ENCODE measurements at places on chromosomes 1 and 21.

- no peak for DNase-seq
Measured at GRCh38 chr1:184225283-184226099, 161.3 kb upstream of the C1orf21 start.

DNA sequence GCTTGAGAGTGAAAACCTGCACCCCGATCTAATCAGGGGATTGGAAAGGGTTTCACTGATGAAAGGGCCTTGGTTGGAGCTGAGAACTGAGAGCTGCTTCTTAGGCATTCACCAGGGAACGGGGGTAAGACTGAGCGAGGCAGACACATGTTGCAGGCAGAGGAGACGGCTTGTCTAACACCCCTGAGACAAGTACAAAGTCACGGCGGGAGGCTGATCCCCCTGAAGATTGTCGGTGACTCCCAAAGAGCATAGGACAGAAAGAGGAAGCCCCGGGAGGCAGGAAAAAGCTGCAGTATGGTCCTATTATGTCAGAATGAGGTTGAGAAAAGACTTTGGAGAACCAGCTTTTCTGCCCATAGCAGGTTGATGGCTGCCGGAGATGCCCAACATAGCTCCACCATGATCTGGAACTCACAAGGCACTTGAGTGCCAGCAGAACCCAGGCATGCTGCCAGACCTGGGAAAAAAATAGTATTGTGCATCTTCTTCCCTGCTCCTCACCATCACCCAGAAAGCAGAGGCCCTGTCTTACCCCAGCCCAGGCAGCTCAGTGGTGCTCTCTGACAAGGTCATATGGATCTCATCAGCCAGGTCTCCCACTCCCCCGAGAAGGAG is 463.9 kb upstream of the PROX1 start:
- DNase-seq: no peak

- DNase-seq: no peak
Measured at GRCh38 chr1:244030481-244031040, 20.5 kb upstream of the ZBTB18 start.

GRCh38 chr1:92929461-92929860 is 31.8 kb downstream of the DIPK1A start:
- no peak for DNase-seq

DNA sequence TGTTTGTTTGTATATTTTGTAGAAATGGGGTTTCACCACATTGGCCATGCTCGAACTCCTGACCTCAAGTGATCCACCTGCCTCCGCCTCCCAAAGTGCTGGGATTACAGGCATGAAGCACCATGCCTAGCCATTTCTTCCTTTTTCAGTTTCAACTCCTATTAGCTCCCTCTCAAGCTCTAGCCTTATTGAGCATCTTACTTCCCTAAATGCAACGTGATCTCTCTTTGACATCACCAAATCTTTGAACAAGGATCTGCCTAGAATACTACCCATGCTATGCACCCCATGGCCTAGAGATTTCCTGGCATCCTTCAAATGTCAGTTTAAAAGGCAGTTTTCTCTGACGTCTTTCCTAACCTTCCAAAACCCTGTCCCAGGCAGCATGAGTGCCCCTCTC is 91.1 kb upstream of the NR5A2 start:
- DNase-seq: no peak

GRCh38 chr1:176863613-176864012 is 300.9 kb downstream of the ASTN1 start:
- no peak for DNase-seq

DNA sequence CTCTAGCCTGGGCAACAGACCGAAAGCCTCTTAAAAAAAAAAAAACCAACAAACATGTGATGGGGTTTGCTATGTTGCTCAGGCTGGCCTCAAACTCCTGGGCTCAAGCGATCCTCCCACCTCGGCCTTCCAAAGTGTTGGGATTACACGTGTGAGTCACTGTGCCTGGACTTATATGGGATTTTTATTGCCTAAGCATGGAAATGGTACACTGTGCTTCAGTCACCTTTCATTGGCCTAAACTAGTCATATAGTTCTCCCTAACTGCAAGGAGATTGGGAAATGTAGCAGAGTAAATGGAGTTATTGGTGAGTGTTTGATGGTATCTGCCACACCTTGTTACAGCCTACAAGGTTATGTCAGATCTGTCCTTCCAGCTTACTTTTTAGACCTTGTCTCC is 17.2 kb upstream of the MEF2D start:
- DNase-seq: no peak

- no peak for DNase-seq
Measured at GRCh38 chr1:162136760-162137159, 67.3 kb downstream of the NOS1AP start.

DNA sequence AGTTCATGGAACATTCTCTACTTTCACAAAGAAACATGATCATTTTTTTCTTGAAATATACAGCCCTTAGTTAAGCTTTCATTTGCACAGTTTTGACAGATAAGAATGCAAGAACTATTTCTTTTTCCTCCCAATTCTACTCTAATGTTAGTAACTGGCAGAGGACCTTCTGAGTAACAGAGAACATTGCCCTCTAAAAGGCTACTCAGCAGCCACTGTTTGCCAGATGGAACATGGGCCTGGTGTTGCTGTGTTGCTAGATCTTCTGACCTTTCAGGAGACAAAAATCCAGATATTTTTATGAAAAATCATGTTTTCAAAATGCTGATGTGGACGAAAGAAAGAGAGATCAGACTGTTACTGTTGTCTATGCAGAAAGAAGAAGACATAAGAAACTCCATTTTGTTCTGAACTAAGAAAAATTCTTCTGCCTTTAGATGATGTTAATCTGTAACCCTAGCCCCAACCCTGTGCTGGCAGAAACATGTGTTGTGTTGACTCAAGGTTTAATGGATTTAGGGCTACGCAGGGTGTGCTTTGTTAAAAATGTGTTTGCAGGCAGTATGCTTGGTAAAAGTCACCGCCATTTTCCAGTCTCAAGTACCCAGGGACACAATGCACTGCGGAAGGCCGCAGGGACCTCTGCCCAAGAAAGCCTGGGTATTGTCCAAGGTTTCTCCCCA is 2.9 kb upstream of the PRDX6 start:
- no peak for DNase-seq

GRCh38 chr1:42732126-42732680 is 7.8 kb downstream of the CLDN19 start:
- DNase-seq: no peak

DNA sequence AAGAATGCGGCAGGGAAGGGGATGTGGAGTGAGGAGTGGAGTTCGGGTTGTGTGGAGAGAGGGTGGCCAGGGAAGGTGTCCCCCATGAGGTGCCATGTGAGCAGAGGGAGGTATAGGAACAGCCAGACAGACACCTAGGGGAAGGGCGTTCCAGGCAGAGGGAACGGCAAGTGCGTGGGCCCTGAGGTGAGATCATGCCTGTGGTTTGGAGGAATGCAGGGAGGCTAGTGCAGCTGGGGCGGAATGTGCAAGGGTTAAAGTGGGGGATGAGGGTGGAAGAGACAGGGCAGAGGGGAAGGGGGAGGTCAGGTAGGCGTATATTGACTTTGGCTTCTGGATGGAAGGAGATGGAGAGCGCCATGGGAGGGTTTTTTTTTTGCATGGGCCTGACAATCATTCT is 31.6 kb upstream of the PADI6 start:
- DNase-seq: no peak

- no peak for DNase-seq
Measured at GRCh38 chr1:45018599-45019230, 6.7 kb downstream of the UROD start.

DNA sequence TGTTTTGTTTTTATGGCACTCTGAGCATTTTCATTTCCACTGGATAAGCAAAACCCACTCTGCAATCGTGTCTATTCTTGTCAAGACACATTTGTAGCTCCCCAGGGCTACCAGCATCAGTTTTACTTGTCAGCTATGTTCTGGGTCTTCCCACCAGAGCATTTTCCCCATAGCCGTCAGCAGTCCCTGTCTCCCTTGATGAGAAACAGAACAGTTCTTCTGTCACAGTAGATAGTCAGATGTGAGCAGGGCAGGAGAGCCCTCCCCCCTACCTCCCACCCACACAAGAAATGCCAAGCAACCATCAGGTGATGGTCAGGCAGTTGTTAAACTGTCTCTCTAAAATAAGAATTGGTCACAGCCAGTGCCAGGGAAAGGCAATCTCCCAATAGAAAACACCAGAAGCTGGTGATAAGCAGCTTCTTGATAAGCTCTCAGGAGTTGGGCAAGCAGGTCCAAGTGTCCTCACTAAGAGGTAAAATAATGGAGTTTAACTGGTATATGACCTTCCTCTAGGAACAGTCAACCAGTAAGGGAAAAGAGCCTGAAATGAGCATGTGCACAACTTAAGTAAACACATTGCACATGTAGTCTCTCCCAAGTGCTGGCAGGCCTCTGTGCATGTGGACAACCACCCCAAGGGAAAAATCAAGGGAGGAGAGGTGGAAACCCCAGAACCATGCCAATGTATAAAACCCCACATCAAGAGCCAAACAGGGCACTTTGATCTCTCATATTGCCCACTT is 208.2 kb downstream of the S1PR1 start:
- DNase-seq: no peak

DNA sequence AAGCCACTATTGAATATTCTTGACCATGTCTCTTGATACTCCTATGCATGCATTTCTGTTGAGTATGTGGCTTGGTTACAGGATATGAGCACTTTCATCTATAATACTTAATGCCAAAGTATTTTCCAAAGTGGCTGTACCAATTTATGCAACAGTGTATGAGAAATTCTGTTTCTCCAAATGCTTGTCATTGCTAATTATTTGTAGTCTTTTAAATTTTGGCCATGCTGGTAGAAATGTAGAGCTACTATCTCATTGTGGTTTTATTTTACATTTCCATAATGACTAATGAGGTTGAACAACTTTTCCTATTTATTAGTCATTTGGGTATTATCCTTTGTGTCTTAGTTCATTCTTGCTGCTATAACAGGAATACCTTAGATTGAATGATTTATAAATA is 71.4 kb upstream of the TSPAN2 start:
- DNase-seq: no peak

- DNase-seq: no peak
Measured at GRCh38 chr1:30452170-30452569, 271.2 kb downstream of the MATN1 start.

DNA sequence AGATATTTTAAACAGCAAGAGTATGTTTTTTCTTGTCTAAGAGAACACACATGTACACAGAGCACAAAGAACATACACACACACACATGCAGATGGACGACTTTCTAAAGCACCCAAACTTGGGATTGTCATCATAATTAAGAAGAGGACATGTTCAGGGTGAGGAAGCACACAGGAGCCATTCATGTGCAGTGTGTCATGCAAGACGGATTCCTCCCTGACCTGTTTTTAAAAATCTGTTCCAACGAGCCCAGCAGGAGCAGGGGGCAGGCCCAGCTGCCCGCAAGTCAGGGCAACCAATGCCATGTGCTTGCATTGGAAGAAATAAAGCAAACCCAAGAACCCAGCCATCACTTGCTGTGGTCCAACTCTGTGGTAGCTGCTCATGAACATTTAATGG is 167.3 kb upstream of the ZNF644 start:
- DNase-seq: no peak

- no peak for DNase-seq
Measured at GRCh38 chr1:203805689-203806088, 10.3 kb downstream of the ZBED6 start.
